ENCODE measurements at places on chromosomes 2 and 18. TPM values are rescaled to one million over a fixed set of nuclear protein-coding genes. Genes with fewer than 3 reads are reported as not detected.

HRH4 gene
- 0.30 TPM for total RNA-seq

GRCh38 chr2:56732946-56733345 is 549.2 kb downstream of the CCDC85A start:
- no peak for DNase-seq

GRCh38 chr2:101195871-101196661 is 44.9 kb upstream of the TBC1D8 start:
- no peak for DNase-seq

DNA sequence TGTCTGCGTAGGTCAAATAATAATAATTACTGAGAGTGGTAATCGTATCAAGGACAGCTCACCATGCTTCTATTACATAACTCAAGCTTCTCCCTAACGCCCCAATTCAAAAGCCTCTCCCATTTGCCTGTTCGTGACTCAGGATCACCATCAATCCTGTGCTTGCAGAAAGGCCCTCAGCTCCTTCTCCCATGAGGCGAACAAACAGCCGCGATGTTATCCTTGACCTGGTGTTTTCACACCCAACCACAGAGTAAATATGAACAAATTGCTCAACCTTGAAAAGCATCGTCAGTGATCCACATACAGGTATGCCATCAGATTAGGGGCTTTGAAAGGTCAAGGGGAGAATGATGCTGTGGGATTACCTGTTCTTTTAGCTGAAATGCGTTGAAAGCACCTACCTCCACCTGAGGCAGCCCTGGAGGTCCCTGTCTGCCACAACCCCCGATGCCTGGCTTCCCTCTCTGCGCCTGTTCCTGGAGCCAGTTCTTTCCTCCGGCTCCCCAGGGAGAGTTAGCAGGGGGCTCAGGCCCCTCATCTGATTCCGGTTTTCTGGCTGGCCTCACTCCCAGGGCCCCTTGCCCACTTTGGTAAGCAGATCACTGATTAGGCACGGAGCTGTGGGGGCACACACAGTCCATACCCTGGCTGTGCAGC is 39.1 kb upstream of the ODC1 start:
- no peak for DNase-seq

GRCh38 chr2:120771111-120771780 is 35.6 kb downstream of the GLI2 start:
- no peak for DNase-seq
